ENCODE measurements at places on chromosomes 7 and 10.

DNA sequence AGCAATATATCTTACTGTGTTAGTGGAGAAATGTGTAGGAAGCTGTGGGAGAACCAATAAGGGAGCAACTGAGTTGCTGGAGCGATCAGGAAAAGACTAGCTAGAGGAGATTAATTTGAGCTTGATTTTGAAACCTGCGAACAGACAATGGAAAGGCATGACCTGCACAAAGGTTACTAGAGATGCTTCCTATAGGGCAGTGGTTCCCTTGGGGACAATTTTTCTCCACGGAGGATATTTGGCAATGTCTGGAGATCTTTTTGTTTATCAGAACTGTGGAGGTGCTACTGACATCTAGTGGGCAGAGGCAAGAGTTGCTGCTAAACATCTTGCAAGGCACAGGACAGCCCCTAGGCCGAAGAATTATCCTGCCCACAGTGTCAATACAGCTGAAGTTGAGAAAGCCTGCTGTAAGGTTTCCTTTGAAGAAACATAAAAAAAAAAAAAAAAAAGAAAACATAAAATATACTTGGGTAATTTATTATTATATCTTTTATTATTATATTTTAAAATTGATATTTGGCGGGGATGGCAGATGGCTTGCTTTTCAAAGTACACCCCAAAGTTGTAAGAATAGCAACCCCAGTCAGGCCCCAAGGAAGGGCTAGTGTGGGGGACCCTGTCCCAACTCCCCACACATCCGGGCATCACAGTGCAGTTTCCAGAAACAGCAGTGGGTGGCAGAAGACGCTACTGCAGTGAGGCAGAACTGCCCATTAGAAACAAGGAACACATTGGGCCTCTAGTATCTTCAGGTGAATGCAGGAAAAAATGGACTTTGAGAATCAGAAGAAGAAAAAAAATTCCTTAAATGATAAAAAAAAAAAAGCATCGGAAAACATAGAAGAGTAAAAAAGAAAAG, 481.6 kb downstream of the SH2D4B start:
- no peak for DNase-seq

DNA sequence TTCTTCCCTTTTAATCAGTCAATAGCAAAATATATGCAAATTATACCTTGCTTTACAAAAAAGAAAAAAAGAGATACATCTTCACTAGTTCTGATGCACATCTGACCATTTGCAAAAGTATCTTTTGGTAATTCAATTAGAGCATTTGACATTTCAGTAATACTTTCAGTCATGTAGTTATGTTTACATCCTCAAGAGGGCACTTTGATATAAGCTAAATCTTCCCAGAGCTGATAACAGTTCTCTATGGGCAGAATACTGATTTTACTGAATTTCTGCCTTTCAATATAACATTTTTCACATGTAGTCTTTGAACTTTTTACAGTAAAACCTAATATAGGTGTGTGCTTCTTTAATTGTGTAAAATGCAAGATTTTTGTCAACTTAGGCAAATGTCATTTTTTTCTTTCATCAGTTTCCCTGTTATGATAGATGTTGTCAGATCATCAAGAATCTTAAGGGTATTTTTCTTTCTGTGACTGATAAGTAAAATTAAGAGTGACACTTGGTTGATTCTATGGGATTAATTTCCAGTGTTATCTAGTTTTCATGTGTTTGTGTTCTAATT, 703.5 kb upstream of the SEMA3D start:
- DNase-seq: peak; percentile 2

- DNase-seq: no peak
These were observed 266.6 kb downstream of the POLR1F start for GRCh38 chr7:19442016-19442785.

- no peak for DNase-seq
These were observed 134.3 kb downstream of the VIPR2 start for GRCh38 chr7:159010411-159010810.

DNA sequence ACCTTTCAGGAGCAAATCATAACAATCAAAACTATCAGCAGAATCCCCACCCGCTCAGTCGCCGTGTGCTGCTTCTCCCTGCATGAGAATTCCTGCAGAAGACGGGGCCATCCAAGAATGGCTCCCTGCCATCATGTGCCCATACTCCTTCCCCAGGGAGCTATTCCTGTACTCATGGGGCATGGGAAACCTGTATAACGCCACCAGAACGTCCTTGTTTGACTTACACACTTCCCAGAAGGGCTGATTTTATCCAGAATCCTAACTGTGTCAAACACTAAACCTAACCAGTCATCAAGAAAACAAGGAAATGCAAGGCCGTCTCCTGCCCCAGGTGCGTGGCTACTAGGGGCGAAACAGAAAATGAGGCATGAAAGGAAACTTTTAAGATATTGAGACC, 16.0 kb downstream of the DIP2C start:
- no peak for DNase-seq

GRCh38 chr10:27819781-27820531, 74.3 kb upstream of the MKX start:
- DNase-seq: peak; percentile 2

DNA sequence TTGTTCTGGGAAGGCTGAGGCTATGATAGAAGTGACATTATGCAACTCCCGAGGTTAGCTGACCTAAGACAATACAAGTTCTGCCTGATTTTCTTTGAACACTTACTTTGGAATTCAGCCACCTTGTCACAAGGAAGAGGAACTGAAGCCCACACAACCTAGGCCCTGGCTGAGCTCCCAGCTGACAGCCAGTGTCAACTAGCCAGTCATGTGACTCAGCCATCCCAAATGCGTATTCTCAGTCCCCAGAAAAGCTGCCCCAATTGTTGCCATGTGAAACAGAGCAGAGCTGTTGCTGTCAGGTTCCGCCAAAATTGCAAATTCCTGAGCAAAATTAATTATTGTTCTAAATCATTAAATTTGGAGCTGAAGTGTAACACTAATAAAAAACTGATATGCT, 1010.0 kb downstream of the XPNPEP1 start:
- no peak for DNase-seq

- no peak for DNase-seq
These were observed 3.0 kb downstream of the ZFAND2A start for GRCh38 chr7:1156782-1157535.

GRCh38 chr10:30821261-30821993, 191.9 kb upstream of the LYZL2 start:
- DNase-seq: no peak

GRCh38 chr7:19146699-19147098, 1.5 kb upstream of the FERD3L start:
- DNase-seq: no peak

- DNase-seq: no peak
These were observed 114.5 kb upstream of the TRIM24 start for GRCh38 chr7:138345567-138345966.

DNA sequence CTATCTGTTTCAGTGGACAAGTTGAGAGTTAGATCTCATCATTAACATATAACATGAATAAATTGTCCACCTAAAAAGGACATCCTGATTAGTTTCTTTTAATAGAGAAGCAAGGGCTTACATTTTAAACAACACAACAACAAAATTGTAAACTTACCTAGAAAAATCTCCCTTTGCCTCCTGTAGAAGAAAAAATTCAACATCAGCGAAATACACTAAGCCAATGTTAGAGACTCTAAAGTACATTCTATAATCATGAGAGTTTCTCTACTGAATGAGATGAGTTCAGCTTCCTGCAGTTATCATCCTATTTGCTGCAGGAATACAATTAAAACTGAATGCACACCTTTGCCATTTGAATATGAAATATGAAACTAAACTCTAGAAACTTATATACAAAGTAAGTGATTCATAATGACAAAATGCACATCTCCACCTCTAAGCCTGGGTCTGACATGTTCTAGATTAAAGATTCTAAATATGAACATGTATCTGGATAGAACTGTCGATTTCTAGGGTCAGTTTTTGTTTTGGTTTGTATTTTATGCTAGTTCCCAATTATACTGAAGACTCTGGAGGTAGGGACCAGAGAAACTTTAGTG, 174.8 kb downstream of the PRPF18 start:
- no peak for DNase-seq

GRCh38 chr7:93835702-93836101, 54.9 kb downstream of the TFPI2 start:
- no peak for DNase-seq

DNA sequence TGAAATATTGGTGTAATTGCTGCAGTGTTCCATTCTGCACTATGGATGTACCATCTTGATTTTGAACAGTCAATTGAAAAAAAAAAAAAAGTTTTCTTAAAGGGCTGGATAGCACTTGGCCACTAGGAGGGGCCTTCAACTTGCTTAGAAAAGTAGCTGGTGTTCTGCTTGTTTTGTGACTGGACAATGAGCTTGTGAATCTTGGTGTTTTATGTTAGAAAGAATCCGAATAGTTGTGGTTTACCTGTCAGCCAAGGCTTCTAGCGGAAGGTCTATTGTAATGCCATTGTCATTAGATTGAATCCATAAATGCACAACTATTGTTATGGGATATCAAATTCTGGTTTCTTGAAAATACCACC, 77.1 kb downstream of the BMPER start:
- no peak for DNase-seq

- DNase-seq: no peak
These were observed 47.3 kb downstream of the TCERG1L start for GRCh38 chr10:131264110-131264788.

DNA sequence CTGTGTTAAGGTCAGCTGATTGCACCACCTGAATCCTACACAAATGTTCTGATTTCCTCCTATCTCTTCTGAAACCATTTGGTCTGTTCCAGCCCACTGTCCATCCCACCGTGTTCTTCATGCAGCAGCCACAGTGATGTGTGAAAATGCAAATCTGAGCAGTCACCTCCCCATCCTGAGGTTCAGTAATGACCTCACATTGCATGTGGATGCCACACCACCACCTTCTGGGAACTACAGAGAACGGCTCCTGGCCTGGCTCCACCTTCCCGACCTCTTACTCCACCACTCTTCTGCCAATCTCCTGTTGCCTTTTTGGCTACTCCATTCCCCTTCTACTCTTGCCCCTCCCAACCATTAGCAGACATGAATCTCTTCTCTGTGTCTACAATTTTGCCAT, 244.4 kb downstream of the TNS3 start:
- DNase-seq: no peak

- no peak for DNase-seq
These were observed 176.9 kb upstream of the ZWINT start for GRCh38 chr10:56537984-56538383.

- no peak for DNase-seq
These were observed 64.2 kb upstream of the MEOX2 start for GRCh38 chr7:15750727-15751126.

GRCh38 chr7:17062151-17063044, 180.6 kb upstream of the AGR3 start:
- DNase-seq: no peak

DNA sequence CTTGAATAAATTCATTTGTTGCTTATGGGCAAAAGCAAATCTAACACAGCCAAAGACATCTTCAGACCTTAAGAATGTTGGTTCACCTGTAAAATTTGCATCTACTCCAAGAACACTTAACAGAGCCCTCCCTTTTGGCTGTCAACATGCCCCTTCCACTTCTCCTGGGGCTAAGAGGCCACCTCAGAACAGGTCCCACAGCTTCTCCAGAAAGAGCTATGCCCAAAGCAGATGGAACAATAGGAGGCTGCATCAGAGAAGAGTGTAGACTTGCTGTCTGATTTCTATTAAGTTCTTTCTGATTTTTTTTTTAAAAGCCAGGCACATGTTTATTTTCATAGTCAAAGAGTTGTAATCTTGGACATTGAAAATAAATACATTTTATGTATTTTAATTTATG, 26.1 kb upstream of the TRIL start:
- DNase-seq: peak; percentile 18

- DNase-seq: no peak
These were observed 377 bp upstream of the POLR1F start for GRCh38 chr7:19709249-19709578.

DNA sequence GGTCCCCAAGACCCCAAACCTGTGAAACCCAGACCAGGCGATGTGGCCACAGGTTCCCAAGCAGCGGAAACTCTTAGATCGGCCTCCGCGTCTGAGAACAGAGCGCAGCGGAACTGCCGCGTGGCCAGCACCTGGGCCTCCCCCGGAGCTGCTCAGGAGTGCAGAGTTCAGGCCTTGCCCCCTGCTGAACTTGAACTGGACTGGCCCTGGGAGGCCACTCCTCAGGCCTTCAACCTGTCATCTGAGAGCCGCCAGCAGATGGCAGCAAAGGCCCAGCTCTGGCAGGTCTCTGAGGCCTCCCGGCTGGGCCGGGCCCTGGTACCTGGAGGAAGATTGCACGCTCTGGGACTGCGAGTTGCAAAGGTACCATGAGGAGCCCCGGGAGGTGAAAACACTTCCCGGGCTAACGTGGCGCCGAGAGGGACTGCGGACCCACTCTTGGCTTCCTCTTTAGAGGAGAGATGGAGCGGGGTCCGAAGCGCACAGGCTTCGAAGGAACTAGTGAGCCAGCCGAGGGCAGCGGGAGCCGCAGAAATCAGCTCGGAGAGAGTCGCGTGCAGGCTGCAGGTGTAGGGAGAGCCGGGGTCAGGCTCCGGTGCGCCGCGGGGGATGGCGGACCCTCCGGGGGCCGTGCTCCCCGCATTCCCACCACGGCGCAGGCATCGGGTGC, 89.2 kb downstream of the PAXIP1 start:
- peak; percentile 27 for DNase-seq

All from NCI-H2029 treated with DMSO at 0.1 percent for 48 hours (cell line).